Activated CD4-positive, alpha-beta T cell treated with anti-CD3 and anti-CD28 coated beads for 36 hours (primary cell): ENCODE measurements at places on chromosomes 2 and 18.

GRCh38 chr18:77482190-77483085, 232.8 kb downstream of the GALR1 start:
- DNase-seq = no peak

- DNase-seq = no peak
Observed at GRCh38 chr2:232196802-232197201, 181.7 kb upstream of the ALPP start.

DNA sequence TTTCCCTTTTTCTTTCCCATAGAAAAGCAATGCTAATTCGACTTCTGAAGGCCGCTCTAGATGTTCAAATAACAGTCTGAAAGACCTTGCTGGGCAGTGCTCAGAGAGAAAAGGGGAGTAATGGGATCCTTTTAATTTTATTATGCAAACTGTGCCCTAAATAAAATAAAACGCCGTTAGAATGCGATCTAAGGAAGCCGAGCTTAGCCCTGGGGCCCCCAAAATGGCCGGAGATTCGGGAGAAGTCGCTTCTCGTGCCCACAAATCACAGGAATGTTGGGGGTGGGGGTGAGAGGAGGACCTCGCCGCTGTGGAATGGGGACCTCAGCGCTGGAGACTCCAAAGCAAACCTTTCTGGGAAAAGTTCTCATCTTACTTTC, 8.4 kb upstream of the POU3F3 start:
- no peak for DNase-seq

- no peak for DNase-seq
Observed at GRCh38 chr2:28185891-28186290, 206.8 kb upstream of the FOSL2 start.

- no peak for DNase-seq
Observed at GRCh38 chr2:85653996-85654395, 14.0 kb downstream of the SFTPB start.

DNA sequence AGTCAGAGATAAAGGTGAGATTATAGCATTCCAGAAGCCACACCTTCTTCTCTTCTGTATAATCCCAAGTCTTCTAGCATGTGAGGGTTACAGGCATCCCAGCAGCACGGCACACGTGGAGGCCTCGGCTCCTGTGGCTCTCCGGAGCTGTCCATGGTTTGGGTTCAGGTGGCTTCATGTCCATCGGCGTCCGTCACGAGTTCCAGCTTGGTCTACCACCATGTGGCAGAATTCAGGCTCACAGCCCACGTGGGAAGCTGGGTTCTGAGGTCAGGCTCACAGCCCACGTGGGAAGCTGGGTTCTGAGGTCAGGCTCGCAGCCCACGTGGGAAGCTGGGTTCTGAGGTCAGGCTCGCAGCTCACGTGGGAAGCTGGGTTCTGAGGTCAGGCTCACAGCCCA, 378.3 kb upstream of the SALL3 start:
- no peak for DNase-seq

DNA sequence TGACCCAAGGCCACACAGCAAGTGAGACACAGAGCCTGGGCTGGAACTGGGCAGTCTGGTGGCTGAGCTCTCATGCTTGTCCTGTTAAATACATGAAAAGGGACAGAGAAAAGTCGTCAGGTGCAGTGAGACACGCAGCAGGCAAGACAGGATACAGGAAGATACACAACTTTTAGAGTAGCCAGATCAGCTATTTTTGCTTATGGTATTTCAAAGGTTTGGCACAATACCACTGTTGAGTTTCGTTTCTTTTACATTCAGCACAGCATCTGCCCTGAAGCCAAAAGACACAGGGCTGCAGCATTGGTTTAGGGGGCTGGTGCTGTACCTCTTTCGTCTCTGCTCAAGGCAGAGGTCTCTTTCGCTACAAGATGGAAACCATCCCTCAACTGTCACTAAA, 14.0 kb downstream of the FHL2 start:
- DNase-seq = no peak

GRCh38 chr18:39389800-39390379, 1824.3 kb upstream of the CELF4 start:
- no peak for DNase-seq

GRCh38 chr2:127649684-127650040, 3.7 kb downstream of the GPR17 start:
- DNase-seq = peak; percentile 92

GRCh38 chr2:95159690-95160449, at the start of gene ZNF514:
Gene ZNF514 (minus strand): TSS chr2:95159848. CDS start chr2:95153253, 6,595 bp downstream.
- DNase-seq = peak; percentile 85

DNA sequence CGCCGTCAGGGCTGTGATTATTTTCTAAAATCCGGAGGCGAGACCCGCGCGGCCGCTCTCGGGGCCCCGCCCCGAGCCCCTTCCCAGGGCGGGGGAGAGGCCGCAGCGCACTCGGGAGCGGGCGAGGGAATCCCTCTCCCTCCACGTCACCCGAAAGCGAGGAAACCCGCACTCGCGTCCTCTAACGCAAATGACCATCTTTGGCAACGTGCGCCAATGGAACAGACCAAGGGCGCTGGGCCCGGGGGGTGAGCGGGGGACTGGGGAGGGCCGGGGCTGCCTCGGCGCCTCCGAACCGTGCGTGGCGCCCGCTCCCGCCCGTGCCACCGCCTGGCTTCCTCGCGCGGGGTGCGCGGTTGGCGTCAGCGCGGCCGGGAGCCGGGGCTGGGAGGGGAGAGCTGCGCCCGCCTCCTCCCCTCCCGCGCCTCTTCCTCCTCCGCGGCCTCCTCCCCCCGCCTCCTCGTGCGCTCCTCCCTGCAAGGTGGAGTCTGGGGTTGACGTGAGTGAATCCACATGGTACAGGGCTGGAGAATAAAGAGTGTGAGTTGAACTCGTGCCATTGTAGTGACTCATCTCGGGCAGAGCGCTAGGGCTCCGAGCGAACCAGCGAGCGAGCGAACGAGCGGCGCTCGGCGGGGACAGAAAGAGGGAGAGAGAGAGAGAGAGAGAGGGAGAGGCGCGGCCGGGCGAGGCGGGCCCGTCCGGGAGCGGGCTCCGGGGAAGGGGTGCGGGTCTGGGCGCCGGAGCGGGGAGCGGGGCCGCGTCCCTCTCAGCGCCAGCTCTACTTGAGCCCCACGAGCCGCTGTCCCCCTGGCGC, at the start of gene FOSL2:
TSS of gene FOSL2 (plus strand) at position 562 of the 817 bp plus-strand sequence. CDS start 863 bp downstream, outside the sequence.
- DNase-seq = peak; percentile 96

DNA sequence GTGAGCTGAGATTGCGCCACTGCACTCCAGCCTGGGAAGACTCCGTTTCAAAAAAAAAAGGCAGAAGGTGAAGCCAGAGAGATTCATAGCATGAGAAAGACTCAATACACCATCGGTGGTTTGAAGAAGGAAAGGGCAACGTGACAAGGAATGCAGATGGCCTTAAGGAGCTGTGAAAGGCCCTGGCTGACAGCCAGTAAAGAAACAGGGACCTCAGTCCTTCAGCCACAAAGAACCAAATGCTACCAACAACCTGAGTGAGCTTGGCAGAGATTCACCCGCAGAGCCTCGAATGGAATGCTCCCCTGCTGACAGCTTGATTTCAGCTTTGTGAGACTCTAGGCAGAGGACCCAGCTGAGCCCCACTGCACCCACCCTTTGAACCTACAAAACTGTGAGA, 154.9 kb upstream of the NDUFV2 start:
- DNase-seq = no peak

DNA sequence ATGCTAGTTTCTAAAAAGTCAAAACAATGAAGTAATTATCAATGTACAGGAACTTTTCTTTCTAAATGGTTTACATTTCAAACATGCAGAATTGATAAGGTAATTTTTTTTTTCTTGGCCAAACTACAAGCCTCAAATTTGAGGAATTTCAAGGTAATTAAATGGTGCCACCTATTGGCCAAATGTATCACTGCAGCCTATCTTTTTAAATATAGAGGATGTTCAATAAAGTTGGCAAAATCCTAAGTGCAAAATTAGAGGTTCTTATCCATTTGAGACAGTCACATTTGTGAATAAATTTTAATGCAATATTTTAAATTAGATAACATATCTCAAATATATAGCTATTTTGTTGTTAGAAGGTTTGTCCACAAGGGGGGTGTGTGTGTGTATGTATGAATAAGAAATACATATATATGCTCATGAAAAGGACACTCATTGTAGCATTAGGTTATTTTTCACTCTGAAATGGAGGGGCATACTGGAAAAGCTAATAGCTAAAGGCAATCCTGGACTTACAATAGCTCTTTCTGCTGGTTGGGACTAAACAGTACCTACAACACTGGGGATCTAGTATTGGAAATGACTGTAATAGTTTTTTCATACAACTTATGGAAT, 26.2 kb downstream of the MMADHC start:
- peak; percentile 15 for DNase-seq

DNA sequence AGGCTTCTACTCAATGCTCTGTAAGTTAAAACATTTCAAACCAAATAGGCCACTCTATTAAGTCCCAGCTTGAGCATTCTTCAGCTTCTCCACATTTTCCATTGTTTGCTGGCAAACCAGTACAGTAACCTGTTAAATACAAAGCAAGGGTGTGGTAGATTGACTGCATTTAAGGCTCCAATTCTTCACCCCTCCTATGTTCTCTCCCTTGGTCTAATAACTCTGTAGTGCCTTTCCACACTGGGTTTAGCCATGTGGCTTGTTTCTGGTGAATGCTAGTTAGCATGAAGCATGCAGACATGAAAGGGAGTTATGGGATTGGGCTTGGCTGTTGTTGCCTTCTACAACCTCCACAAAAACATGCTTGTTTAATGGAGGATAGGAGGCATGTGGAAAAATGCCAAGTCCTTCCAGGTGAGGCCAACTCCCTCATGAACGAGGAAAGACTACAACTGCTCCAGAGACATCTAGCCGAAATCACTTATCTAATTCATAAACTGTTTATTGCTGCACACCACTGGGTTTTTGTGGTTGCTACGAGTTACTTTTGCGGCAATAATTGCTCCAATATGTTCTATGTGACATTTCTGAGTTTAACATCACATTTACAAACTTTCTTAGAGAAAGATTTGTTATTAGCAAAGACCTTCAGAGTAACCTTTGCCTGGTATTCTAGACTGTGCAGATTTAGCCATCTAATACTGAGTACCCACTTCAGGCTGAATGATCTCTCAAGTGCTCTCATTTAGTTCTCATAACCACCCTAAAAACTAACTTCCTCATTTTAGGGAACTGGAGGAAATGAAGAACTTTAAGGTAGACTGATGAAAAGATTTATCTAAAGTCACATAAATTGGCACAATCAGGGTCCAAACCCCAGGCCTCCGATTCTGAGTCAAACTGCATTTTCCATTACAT, 104.0 kb downstream of the SMAD2 start:
- DNase-seq = no peak

GRCh38 chr2:236758406-236758805, 188.8 kb downstream of the ACKR3 start:
- no peak for DNase-seq

DNA sequence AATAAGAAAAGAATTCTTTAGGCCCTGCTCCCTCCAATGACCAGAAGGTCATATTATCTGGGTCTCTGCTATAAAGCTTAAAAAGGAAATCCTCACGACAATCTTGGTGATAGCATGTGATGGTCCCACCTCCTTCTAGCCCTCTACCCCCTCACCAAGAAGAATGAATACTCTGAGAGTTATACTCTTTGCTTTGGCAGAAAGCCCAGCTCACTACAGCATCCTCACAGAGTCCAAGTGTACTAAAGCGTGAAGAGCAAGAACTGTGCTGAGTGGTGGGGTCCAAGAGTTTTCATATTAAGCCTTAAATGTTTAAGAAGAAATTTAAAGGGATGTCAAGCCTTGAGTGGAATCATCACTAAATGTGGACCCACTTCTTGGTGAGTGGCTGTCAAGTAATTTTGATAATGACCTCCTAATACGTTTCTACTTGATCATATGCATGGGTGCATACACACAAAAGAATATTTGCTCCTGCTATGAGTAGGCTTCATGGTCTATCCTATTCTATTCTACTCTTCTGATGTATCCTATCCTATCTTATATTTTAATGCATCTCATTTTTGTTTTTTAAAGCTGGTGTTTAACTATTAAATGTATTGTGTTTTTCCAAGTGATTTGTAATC, 16.5 kb upstream of the SERPINB7 start:
- DNase-seq = no peak

DNA sequence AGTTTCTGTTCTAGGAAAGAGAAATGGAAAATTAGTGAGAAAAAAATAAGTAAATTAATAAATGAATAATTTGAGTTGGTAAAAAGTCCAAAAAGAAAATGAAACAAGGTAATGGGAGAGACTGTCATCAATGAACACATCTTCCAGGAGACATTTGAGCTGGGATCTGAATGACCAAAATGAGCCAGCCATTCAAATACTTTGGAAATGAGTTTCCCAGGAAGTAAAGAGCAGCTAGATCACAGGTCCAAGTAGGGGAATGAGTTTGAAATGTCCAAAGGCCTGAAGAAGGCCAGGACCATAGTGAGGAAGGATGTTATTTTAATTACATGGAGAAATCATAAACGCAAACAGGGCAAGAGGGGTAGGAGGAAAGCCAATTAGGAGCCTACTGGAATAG, 6.6 kb upstream of the DNAH7 start:
- DNase-seq = no peak

- no peak for DNase-seq
Observed at GRCh38 chr2:128644156-128644555, 325.5 kb upstream of the HS6ST1 start.

- no peak for DNase-seq
Observed at GRCh38 chr2:120017201-120017600, 4.3 kb downstream of the EPB41L5 start.

DNA sequence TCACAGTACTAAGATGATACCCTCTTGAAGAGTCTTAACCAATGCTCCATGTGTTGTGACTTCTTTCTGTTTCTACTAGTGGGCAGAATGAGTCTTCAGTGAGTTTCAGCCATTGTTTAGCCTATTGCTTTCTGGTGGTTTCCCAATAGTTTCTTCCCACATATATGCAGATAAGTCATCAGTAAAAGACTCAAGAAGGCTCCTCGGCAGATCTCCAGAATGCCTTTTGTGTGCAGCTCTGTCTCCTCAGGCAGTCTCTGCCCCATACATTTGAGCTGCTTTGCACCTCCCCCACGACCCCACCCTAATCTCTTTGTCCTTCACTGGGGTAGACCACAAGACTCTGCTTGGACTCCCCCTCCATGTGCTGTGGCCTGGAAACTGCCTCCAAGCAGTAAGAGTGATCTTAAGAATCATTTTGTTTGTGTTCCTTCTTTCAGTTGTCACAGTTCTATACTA, 71.6 kb upstream of the CHRNA1 start:
- DNase-seq = peak; percentile 68

DNA sequence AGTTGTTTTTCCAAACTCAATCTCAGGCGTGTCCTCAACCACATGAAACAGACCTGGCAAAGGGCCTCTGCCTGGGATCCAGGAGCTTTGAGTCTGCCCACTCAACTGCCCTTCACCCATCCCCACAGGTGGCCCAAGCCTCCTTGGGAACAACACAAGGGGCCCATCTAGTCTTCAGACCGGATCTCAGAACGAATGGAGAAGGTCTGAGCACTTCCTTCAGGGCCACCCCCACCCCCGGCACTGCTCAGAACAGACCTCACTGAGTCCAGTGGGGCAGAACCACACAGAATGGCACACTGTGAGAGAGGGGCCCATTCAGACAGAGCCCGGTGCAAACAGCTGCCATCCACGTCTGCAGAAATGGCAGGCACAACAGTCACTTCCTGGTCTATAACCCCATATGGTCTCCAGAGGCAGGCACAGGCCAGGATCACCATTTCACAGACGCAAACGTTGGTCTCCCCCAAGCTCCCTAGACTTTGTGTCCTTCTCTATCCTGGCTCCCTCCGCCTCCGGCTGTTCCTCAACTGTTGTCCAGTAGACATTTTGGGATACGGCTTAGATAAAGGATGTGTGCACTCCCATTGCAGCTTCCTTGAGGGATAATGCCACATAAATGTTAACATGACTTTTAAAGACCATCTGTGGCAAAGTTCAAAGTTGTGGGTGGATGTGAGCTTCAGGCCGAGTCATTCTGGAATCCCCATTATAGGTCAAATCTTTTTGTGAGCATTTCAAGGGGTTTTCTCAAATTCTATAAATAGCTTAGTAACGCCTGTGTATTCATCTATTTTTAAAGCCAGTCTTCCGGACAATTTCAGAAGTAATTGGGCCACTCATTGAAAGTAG, 149.7 kb downstream of the SMAD7 start:
- DNase-seq = peak; percentile 49
